ENCODE measurements at places on chromosomes 5 and 9.
A peak's percentile ranks its signal among the peaks of the same experiment; 100 is the strongest.

GRCh38 chr9:98276907-98277469 lies 21.5 kb upstream of the TBC1D2 start:
- DNase-seq: no peak

- DNase-seq: no peak
These were observed 79.1 kb upstream of the ITGA2 start for GRCh38 chr5:52910071-52910470.

DNA sequence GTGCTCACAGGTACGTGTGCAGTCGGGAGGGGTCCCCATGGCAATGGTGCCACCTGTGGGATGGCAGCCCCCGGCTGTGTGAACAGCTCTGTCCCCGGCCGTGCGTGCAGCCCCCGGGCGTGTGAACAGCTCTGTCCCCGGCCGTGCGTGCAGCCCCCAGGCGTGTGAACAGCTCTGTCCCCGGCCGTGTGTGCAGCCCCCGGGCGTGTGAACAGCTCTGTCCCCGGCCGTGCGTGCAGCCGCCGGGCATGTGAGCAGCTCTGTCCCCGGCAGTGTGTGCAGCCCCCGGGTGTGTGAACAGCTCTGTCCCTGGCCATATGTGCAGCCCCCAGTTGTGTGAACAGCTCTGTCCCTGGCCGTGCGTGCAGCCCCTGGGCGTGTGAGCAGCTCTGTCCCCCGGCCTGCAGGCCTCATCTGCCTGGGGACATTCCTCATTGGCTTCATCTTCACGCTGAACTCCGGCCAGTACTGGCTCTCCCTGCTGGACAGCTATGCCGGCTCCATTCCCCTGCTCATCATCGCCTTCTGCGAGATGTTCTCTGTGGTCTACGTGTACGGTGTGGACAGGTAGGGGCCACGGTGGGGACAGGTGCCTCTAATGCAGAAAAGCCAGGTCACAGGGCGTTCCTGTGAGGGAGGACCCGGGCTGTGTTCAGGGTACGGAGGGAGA lies 5.9 kb upstream of the SLC6A18 start:
- no peak for DNase-seq

GRCh38 chr5:64939772-64940510 lies 171.2 kb downstream of the CWC27 start:
- DNase-seq: peak; percentile 14

- DNase-seq: peak; percentile 31
These were observed 330.7 kb upstream of the POU5F2 start for GRCh38 chr5:94072116-94072515.

- no peak for DNase-seq
These were observed 593.7 kb downstream of the IRX1 start for GRCh38 chr5:4189317-4189716.

DNA sequence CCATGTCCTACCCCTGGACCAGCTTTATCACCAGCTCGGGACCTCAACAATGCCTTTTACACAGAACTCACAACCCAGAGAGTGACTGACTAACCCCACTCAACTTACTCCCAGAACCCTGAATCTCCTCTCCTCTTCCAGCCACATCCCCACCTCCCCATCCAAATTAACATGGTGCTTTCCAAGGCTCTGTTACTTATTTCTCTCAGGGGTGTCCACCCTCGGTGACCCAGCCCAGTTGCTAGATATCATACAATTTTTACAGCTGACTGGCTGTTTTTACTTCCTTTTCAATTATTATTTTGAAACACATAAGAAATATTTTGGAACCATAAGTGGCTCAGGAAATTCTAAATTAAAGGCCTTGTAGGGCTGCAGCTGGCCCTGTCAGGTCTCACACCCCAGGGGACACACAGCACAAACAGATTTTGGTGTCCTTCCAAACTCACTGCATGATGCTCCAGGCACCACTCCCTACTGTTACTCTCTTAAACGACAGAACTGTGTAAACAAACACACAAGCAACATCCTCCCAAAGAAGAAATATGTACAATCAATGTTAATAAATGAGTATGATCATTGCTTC lies 180.6 kb downstream of the ADAMTS12 start:
- DNase-seq: no peak

DNA sequence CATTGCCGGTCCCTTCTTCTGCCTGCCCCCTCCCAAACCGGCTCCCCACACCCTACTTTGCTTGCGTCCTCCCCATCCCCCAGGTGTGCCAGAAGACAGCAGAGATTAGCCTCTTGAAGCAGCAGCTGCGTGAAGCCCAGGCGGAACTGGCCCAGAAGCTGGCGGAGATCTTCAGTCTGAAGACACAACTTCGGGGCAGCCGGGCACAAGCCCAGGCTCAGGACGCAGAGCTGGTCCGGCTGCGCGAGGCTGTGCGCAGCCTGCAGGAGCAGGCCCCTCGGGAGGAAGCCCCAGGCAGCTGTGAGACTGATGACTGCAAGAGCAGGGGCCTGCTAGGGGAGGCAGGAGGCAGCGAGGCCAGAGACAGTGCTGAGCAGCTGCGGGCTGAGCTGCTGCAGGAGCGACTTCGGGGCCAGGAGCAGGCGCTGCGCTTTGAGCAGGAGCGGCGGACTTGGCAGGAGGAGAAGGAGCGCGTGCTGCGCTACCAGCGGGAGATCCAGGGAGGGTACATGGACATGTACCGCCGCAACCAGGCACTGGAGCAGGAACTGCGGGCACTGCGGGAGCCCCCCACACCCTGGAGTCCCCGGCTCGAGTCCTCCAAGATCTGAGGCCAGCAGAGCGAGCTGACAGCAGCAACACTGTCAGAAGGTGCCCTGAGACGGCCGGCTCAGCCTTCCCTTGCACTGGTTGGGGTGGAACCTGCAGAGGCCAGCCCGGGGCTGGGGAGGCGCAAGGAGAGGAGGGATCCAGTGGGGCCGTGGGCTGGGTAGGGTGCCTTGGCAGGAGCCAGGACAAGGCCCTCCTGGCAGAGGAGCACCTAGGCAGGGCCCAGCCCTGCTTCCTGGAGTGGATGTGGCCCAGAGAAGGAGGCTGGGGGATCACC lies 8.3 kb downstream of the N4BP3 start:
- DNase-seq: no peak

GRCh38 chr9:130791303-130791894 lies 43.7 kb upstream of the ABL1 start:
- DNase-seq: no peak

GRCh38 chr9:38254756-38255155 lies 137.7 kb upstream of the ALDH1B1 start:
- DNase-seq: no peak

DNA sequence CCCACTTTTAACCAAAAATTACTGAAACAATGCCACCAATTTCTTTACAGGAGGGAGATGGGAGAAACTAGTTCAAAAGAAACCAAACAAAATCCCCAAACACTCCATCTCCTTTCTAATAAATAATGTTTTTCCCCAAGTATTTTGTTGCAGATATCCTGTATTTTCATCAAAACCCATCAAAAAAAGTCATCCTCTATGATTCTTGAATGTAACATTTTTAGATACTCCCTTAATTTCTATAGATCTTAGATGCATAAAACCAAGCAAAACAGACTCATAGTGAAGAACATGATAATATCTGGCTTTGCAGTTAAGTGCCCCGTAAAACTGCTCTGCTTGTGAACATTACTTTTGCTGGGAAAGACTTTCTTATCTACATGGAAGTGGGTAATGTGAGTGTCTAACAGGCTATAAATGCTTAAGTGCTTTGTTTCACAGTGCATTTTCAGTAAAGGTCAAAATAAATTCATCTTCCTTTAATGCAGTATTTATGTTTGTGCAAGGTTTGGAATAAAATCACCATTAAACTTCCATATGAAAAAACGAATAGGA lies 77.3 kb upstream of the TBCA start:
- no peak for DNase-seq

GRCh38 chr9:37929441-37929895 lies 25.5 kb upstream of the SLC25A51 start:
- DNase-seq: peak; percentile 74

DNA sequence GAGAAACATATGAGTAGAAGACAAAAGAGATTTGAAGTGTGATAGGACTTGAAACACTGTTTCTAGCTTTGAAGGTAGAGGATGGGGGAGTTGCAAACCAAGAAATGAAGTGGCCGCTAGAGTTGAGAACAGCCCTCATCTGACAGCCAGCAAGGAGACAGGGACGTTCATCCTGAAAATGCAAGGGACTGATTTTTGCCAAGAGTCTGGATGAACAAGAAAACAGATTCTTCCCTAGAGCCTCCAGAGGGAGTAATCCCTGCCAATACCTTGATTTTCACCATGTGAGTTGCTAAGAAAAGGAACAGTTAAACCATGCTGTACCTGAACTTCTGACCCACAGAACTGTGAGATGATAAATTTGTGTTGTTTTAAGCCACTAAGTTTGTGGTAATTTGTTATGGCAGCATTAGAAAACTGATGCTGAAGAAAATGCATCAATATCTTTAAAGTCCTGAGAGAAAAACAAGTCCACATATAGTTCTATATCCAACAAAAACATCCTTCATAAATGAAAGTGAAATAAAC lies 154.0 kb upstream of the ADAMTSL1 start:
- peak; percentile 11 for DNase-seq

DNA sequence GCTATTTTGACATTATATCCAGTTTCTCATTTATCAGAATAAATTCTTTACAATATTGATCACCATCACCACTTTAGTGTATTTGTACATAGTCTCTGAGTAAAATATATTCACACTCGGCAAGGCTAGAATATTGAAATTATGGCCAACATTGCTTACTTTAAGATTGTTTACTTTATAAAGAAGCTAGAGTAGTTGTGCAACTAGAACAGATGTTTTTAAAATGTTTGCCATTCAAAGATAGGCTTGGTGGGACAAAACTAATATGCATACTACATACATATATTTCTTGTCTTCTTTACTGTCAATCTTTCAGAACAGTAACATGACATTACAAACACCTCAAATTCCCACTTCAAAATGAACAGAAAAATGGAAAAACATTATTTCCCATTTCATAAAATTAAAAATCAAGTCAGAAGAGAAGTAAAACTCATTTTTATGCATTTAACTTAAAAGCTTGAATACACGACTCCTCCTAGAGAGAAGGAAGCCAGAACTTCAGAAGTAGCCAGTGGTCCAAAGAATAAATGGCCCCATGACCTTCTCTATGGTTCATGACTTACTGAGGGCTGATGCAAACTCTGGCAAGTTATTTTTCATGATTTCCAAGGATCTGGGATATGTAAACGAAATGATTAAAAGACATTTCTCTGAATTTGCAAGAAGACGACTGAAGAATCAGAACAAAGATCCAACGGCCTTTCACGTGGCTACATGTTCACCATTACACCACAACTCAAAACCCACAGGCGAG lies 14.1 kb downstream of the MTX3 start:
- DNase-seq: no peak

- DNase-seq: peak; percentile 20
These were observed 898 bp downstream of the CAMSAP1 start for GRCh38 chr9:135906291-135907005.

DNA sequence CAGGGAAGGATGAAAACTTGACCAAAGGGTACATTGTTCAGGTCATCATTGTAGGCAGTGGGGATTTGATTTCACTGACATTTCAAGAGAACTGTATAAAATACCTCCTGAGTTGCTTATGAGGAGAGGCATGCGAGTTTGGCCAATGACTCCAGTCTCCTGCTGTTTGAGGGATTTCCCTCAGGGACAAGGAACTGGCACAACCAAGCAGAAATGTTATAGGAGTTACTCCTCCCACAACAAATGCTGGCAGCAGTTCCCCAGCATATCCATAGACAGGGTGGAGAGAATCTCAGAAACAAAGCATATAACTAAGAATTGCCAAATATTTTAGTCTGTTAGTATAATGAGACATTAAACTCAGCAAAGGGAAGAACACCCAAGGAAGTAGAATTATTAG lies 47.2 kb upstream of the FBXL7 start:
- peak; percentile 38 for DNase-seq

DNA sequence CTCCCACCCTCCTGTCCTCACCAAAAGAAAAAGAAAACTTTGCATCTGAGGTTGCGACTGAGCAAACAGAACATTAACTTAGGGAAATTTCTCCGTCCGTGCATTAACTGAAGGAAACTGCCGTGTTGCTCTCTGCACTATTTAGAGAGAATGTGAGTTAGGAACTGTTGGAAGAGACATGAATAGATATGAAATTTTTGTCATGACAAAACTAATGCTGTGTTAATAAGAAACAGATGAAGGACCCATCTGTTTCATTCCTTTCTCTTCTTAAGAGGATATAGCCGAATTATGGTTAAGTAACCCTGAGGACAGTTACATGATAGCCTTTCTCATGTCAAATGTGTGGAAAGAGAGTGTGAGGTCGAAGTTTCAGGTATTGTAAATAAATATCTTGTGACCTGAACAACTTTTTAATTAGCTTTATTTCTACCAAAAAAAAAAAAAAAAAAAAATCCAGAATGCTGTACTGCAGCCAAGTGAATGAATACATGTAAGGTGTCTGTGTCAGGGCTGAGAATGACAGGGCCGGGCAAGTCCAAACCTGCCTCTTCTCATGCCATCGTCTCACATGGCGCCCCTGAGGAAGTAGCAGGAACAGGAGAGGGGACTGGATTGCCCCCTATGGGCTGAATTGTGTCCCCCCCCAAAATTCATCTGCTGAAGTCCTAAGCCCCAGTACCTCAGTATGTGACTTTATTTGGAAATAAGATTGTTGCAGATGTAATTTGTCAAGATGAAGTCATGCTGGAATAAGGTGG lies 35.6 kb upstream of the ANKRD33B start:
- DNase-seq: peak; percentile 86

DNA sequence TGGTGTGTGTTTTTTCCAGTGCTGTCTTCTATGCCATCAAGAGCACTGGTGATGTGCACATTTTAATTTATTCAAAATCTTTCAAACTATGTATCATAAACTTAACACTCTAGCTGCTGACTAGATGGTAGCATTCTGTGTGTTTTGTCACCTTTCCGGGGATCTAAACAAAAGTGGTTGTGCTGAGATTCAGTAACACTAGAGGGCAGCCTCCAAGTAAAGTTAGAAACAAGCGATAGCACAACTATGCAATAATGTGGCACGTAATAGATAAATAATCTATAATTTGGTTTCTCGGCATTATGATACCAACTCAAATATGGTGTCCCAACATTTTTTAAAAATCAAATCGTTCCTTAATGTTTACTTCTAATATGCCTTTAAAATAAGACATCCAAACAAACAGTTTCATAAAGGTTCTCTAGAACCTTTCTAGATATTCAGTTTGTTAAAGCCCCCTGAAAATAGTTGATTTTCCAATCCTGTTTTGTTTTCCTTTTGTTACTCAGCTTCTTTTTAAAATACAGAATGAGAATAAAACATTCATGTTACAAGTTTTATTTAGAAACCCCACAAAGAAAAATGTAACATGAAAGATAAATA lies 16.9 kb downstream of the SEMA6A start:
- no peak for DNase-seq

- DNase-seq: no peak
These were observed 12.3 kb upstream of the SPATA31D4 start for GRCh38 chr9:81915801-81916505.

- DNase-seq: no peak
These were observed 17.7 kb downstream of the GIN1 start for GRCh38 chr5:103102234-103102633.
